ENCODE measurements at places on chromosomes 1 and 21.

- no peak for DNase-seq
Observed at GRCh38 chr1:173616859-173617258, 14.0 kb upstream of the SLC9C2 start.

GRCh38 chr1:14761291-14762153 is 163.0 kb downstream of the KAZN start:
- DNase-seq: no peak

DNA sequence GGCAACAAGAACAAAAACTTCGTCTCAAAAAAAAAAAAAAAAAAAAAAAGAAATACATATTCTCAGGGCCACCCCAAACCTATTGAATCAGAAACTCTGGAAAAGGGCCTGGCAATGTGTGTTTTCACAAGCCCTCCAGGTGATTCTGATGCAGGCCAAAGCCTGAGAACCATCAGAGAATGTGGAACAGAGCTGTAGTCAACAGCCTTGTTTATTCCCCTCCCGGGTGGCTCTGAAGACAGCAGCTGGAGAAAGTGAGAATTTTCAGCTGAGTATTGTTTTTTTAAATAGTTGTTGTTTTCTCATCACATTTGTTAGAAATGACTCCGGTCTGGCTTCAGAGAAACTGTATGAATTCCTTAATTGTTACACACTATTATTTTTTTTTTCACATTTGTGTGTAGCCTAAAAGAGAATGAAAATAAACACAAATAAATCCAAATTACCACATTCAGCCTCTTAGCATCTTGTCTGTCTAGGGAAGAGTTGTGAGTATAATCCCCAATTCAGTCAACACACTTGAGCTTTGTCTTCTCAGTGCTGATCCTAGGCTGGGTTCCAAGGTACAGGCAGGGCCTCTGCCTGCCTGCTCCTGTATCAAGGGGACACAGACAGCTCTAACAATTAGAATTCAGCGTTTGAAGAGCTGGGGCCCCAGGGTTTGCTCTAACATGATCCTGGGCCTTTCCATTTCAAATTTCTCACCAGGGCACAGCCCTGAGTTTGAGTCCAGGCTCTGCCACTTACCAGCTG is 6.6 kb upstream of the AZIN2 start:
- no peak for DNase-seq

- no peak for DNase-seq
Observed at GRCh38 chr1:90340606-90341005, 345.7 kb downstream of the ZNF326 start.

- no peak for DNase-seq
Observed at GRCh38 chr1:44571712-44572571, 102.3 kb downstream of the TMEM53 start.

DNA sequence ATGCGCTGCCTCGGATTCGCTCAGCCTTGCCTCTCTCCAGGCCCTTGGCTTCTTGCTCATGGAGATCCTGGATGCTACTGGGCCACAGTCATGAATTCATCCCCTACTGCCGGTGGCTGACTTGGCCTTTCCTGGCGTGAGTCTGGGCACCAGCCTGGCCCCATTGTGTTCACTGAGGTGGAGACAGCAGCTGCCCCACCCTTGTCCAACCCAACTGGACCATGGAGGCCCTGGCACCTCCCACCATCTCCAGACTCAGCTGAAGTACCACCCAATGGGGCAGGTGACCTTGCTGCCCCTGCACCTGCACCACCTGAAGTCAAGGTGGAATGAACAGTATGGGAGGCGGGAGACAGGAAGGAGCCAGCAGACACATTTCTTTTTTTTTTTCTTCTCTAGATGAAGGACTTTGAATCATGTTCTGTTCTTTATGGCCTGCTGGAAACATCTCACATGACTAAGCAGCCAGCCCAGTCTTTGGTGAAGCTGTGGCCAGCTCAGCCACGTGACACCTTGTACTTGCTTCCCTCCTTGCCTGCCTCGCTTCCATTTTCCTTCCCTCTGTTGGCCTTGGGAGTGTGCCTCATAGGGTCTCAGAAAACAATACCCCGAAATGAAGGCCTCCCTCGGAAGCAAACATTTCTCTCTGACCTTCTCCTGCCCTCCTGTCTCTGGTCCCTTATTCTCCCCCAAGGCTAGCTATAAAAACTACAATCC is 3.8 kb upstream of the SLC30A2 start:
- no peak for DNase-seq

GRCh38 chr1:246068217-246068512 is 438.9 kb downstream of the SMYD3 start:
- DNase-seq: no peak

- no peak for DNase-seq
Observed at GRCh38 chr21:35764586-35764985, 295.7 kb downstream of the SETD4 start.

DNA sequence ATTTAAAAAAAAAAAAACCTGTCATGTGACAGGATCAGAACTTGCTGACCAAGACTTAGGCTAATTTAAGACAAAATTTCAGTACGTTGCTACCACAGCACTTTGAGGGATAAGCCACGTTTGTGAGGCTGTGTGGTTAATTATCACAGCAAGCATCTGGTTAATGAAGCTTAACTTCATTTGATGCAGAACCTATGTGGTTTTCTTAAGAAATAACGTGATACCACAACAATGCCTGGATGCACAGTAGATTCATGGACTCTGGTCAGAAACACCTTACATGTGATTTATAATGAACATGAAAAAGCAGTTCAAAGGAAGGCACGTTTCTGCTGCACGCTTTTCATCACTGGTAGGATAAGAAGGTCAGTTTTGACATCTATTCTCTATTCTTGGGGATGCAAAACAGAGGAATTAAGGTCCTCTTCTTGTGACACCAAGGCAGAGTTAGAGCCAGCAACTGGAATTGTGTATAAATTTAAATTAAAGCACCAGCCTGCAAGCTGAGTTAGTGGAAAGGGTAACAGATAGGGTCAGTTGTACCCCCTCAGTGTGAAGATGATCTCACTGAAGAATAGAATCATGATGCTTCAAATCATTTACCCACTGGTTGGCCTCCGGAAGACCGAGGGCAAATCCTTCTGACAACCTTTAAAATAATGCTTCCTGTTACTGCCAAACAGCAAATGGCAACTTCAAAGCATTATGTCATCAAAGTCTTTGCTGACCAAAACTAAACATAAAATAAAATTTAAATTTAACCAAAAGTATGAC is 6.0 kb upstream of the KRTAP8-1 start:
- no peak for DNase-seq

DNA sequence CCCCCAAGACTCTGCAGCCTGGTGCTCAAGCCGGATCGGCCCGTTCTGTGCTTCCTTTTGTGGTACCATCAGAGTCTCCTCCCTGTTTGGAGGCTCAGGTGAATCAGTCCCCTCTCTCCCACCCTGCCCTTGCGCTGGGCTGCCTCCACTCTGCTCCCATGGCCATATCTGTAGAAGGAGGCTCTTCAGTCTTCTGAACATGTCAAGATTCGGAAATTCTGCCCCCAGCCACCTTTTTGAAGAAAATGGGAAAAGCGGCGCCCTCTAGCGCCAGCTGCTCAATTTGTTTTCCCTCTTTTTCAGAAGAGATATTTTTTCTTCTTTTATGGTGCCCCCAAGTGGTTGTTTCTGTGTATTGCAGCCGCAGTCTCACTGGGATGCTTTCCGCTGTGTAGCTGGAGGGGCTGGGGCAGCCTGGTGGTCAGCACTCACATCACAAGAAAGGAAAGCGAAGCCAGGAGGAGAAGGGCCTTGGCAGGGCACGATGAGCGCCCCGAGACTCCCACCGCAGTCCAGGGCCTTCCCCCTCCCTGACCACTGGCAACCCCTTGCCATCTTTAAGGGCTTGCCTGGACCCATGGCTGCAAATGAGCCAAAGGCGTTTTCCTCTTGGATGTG is 58.4 kb upstream of the CACNA1E start:
- peak; percentile 90 for DNase-seq

DNA sequence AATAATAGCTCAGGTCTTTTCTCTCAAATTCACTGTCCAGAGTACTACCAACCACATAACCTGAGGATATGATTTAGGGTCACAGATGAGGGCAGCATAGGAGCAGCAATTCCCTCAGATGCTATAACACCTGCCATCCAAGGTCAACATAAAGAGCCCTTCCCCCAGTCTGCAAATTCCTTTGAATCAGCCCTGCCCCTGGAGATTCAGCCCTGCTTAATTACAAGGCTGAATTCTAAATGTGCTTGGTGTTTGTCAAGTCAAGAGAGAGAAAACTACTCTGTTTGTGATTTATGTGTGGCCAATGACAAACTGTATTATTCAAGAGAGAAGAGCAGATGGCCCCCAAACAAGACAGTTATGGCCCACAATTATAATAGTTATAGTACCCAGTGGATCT is 195.7 kb upstream of the ADGRL2 start:
- no peak for DNase-seq

- peak; percentile 81 for DNase-seq
Observed at GRCh38 chr1:63322944-63323864, 837 bp downstream of the FOXD3 start.

- no peak for DNase-seq
Observed at GRCh38 chr1:46490656-46491442, 1.2 kb downstream of the DMBX1 start.

DNA sequence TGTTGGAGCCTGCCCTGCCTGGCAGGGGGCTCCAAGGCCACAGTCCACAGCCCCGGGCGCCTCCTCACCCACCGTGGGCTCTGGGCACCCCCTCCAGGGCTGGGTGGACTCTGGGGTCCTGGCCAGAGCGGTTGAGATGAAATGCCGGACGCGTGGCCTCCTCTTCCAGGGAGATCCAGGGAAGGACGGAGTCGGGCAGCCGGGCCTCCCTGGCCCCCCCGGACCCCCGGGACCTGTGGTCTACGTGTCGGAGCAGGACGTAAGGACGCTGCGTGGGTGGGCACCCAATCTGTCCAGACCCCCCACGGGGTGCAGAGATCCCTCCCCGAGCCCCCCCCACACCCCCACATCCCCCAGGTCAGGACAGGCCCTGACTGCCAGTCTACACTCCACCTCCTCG is 51.2 kb downstream of the SLC19A1 start:
- no peak for DNase-seq

DNA sequence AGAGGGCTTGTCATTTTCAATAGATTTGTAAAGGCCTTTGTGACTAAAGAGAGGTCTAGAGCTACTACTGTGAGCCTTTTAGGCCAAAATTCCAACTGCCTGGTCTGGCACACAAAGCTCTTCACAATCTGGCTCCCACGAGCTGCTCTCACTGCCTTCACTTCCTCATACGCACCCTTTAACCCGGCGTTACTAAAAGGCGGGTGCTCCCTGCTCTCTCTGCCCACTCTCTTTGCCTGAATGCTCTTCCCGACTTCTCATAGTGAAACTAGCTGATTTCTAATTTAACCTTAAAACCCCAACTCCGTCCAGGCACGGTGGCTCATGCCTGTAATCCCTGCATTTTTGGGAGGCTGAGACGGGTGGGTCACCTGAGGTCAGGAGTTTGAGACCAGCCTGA is 14.2 kb downstream of the BSDC1 start:
- DNase-seq: no peak

- DNase-seq: no peak
Observed at GRCh38 chr1:27941671-27942540, 7.1 kb downstream of the SMPDL3B start.

Measured in activated CD8-positive, alpha-beta memory T cell treated with anti-CD3 and anti-CD28 coated beads for 24 hours (primary cell).